Activated T-cell treated with anti-CD3 and anti-CD28 coated beads, Interleukin-2, amount 50 U/mL, for 72 hours (primary cell): ENCODE measurements at places on chromosomes 12 and 14. TPM values are rescaled to one million over a fixed set of nuclear protein-coding genes. Genes with fewer than 3 reads are reported as not detected.

AMDHD1 gene
- 3.7 TPM for total RNA-seq

- H3K4me3 ChIP-seq, result no peak overlapping the region
- H3K4me1 ChIP-seq, result peaks cover 14% of the 10 kb centered on the region
- no peak for DNase-seq
- H3K27me3 ChIP-seq, result no peaks in the 10 kb centered on the region
- no peak overlapping the region for H3K27ac ChIP-seq
Measured at GRCh38 chr12:68771223-68771925, 25.4 kb downstream of the SLC35E3 start.

EIF2B1 gene
- total RNA-seq, result 58.1 TPM

DNA sequence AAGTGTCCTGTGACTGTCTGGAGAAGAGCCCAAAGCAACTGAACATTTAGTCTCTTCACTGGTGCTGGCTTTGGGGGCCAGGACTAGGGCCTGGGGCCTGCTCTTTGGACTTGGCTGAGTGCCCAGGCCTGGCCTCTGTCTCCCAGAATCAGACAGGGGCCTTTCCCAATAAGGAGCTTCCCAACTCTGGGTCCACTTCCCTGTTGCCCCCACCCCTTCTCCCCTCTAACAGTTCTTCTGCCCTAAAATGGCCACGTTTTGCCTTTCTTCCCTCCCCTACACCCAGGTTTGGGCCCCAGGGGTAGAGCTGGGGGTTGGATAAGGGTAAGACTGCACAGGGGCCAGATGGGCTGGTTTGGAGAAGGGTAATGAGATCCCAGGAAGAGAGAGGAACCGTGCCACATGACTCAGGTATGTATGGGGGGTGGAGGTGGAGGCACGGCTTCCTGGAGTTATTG, 10.0 kb upstream of the ITGA5 start:
- H3K36me3 ChIP-seq, result no peaks in the 10 kb centered on the region
- H3K27ac ChIP-seq, result no peak overlapping the region
- H3K4me1 ChIP-seq, result peaks cover 14% of the 10 kb centered on the region
- peaks cover 16% of the 10 kb centered on the region for H3K27me3 ChIP-seq
- DNase-seq, result no peak

GRCh38 chr14:100618763-100619320, 31.6 kb upstream of the BEGAIN start:
- no peaks in the 10 kb centered on the region for H3K27me3 ChIP-seq
- H3K4me3 ChIP-seq, result no peak overlapping the region
- no peak overlapping the region for H3K27ac ChIP-seq
- H3K36me3 ChIP-seq, result no peaks in the 10 kb centered on the region

DNA sequence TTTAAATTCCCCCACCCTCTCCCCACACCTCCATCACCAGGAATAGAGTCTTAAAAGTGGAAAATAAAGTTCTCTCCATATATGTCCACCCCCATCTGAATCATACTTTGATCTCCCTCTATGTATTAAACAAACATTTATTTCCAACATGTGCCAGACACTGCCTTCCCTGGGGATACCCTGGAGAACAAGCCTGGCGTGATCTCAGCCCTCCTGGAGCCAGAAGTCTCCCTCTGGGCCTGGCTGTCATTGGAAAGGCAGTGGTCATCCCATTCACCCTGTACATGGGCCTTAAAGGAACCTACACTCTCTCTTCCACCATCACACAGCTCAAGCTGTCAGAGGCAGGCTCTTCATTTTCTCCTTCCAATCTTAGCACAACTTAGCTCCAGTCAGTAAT, 143.6 kb downstream of the EMP1 start:
- no peak for DNase-seq
- H3K4me1 ChIP-seq, result peaks cover 15% of the 10 kb centered on the region
- no peak overlapping the region for H3K27ac ChIP-seq
- H3K36me3 ChIP-seq, result peaks cover 1% of the 10 kb centered on the region
- H3K4me3 ChIP-seq, result no peak overlapping the region
- peaks cover 58% of the 10 kb centered on the region for H3K27me3 ChIP-seq

- DNase-seq, result no peak
- H3K4me3 ChIP-seq, result no peak overlapping the region
- H3K27ac ChIP-seq, result no peak overlapping the region
- no peaks in the 10 kb centered on the region for H3K27me3 ChIP-seq
Measured at GRCh38 chr12:76687981-76688380, 75.9 kb upstream of the ZDHHC17 start.

LRIG3 gene
- total RNA-seq, result not detected

SCNN1A gene
- 0.29 TPM for total RNA-seq

- H3K4me1 ChIP-seq, result peaks cover 4% of the 10 kb centered on the region
- H3K27ac ChIP-seq, result no peak overlapping the region
- H3K27me3 ChIP-seq, result no peaks in the 10 kb centered on the region
- no peak overlapping the region for H3K4me3 ChIP-seq
Measured at GRCh38 chr12:9334041-9334692, 126.0 kb upstream of the PZP start.
